ENCODE measurements at places on chromosomes 6 and 20.

DNA sequence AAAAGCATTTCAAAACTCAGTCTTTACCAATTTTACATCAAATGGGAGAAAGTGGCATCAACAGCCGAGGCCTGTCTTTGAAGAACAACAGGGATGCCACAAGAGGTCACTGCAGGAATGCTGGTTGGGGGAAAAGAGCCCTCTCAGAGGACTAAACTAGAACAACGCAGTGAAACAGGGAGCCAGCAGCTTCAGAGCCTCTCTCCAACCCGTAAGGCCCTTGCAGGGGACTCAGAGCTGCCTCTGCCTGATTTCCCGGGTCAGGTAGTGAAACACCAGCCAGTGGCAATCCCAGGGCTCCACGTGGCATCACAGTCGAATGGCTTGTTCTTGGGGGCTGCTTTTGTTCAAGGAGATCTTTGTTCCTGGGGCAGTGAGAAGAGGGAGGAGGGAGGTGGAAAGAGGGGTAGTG, 55.0 kb upstream of the KCNK16 start:
- DNase-seq: no peak

DNA sequence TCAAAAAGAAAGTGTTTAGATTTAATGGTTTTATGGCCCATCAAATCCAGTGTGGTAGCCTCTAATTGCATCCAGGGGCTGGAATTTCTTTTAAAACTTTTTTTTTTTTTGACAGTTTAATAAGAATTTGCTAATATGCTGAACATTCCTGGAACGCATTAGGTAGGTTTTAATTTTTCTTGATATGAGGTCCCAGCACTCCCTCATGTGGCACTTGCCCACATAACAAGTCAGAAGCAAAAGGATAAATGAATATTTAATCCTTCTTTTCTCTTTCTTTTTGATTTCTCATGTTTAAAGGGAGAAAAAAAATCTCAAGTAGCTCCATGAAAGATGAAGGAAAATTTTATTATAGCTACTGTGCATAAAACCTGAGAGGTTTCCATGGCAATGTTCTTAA, 13.5 kb downstream of the HAO1 start:
- DNase-seq: no peak

DNA sequence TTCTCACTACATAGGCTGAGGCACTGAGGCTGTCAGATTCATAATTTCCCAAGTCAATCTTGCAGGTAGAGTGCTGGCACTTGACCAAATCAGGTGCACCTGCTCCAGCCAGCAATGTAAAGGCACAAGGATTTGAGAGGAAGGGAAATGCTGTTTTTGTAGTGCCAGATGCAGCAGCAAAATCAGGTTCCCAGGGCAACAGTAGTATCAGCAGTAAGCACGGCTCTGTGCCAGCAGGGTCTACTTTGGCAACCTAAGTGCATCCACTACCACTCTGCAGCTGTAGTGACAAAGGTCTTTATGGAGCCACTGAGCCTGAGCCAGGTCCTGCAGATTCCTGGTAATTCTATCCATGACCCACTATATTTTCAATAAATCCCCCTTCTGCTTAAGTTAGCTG, 329.5 kb downstream of the TPBG start:
- no peak for DNase-seq

GRCh38 chr6:13453153-13453552, 34.2 kb downstream of the GFOD1 start:
- DNase-seq: no peak

DNA sequence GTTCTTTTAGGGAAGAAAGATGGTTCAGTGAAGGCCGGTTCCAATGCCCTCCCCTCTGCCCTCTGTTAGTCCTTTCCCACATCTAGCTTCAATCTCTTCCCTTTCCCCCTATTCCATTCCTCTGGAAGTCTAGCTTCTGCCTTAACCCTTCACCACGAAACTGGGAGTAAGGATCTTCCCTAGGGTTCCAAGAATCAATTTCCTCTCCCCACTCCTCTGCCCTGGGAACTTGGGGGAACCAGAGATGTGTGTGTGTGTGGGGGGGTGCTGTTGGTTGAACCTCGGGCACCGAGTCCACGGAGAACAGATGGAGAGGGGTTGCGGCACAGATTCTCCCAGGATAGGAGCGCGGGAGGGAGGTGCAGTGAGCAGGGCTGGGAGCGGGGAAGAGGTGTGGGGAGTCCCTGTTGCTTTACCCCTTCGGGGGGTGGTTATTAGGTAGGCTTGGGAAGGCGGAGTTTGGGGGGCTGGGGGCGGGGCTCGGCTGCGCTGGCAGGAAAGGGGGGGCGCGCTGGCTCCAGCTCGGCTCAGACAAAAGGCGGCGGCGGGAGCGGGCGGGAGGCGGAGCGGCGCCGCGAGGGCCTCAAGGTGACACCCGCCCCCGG, at the start of gene TMEM151B:
Gene TMEM151B (plus strand): TSS at position 530 of the 605 bp plus-strand sequence. CDS start 293 bp downstream, outside the sequence.
- DNase-seq: no peak
